DMS 273 treated with DMSO at 0.1 percent for 48 hours (cell line): ENCODE measurements at places on chromosomes 12 and 14.
A peak's percentile ranks its signal among the peaks of the same experiment; 100 is the strongest.

- no peak for DNase-seq
Observed at GRCh38 chr14:79734151-79734550, 477.2 kb downstream of the DIO2 start.

DNA sequence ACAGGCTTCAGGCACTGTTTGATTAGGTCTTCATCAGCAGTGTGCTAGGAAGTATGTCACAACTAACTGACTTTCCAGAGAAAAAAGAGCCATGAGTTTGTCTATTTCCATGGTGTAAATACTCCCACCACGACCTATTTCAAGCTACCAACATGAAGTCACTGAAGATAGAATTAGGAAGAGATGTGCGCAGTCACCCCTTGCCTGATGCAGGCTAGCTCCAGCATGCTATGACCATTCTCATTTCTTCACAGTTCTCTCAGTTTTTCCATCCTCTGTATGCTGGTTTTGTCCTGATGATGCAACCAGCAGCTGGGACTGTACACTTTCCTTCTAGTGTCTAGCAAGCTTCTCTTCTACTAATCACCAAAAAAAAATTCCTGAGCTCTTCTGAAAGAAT lies 191.6 kb upstream of the NUDT4 start:
- no peak for DNase-seq

- DNase-seq, result no peak
Observed at GRCh38 chr14:94660306-94660946, 48.2 kb downstream of the SERPINA3 start.

DNA sequence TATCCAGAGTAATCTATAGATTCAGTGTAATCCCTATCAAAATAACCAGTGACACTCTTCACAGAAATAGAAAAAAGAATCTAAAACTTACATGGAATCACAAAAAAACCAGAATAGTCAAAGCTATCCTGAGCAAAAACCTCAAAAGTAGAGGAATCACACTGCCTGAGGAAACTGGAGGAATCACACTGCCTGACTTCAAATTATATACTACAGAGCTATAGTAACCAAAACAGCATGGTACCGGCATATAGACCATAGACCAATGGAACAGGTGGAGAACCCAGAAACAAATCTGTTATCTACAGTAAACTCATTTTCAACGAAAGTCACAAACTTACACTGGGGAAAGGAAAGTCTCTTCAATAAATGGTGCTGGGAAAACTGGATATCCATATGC lies 244.0 kb downstream of the FUT8 start:
- no peak for DNase-seq

GRCh38 chr14:101087614-101088394 lies 184.3 kb upstream of the RTL1 start:
- no peak for DNase-seq

GRCh38 chr12:49092086-49092815 lies 2.4 kb downstream of the DHH start:
- DNase-seq, result no peak

- no peak for DNase-seq
Observed at GRCh38 chr12:94010307-94010706, 138.1 kb upstream of the PLXNC1 start.

DNA sequence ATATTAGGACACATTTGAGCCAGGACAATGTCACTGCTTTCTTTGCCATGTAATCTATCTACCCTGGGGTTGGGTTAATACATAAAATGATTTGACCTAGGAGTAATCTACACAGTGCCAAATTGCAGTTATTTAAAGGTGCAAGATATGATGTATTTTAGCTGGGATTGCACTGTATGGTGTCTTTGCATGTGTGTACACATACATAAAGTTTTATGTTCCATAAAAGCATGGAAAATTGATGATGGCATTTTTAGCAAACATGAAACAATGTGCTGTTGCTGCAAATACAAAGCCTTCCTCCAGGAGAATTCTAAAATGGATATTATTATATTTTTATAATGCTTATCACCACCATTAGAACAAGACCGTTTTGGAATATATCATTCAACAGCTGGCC lies 24.0 kb upstream of the PLBD1 start:
- DNase-seq, result no peak

GRCh38 chr14:99568567-99569560 lies 35.1 kb downstream of the CCDC85C start:
- DNase-seq, result no peak

DNA sequence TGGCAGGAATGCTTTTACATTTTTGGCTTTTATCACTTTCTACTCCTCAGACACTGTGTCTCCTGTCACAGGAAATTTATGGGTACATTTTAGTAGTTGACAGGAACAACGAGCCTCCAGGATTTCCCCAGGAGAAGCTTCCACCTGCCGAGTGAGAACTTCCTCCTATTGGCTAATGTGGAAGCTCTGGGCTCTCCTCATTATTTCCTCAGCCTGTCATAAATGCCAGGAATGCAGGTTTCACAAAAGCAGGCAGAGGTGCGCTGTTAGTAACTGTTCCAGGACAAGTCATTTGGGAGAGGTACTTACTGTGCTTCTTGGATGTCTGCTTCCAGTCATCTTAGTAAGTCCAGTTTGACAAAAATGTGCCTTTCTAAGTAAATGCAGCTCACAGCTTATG lies 19.1 kb upstream of the DCP1B start:
- no peak for DNase-seq

GRCh38 chr12:113857371-113857770 lies 108.8 kb downstream of the RBM19 start:
- DNase-seq, result no peak

DNA sequence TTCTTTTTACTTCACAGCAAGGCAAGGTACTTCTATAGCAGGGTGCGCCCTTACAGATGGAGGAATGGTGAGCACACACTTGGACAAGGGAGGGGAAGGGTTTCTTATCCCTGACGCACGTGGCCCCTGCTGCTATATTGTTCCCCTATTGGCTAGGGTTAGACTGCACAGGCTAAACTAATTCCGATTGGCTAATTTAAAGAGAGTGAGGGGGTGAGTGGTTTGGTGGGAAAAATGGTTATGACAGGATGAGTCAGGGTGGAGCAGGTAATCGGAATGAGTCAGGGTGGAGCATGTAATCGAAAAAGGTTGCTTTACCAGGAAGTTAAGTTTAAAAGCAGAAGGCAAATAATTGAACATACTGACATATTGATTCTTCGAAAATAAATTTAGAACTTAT lies 23.7 kb upstream of the RAB21 start:
- no peak for DNase-seq

- no peak for DNase-seq
Observed at GRCh38 chr12:20415028-20415427, 46.7 kb downstream of the PDE3A start.

DNA sequence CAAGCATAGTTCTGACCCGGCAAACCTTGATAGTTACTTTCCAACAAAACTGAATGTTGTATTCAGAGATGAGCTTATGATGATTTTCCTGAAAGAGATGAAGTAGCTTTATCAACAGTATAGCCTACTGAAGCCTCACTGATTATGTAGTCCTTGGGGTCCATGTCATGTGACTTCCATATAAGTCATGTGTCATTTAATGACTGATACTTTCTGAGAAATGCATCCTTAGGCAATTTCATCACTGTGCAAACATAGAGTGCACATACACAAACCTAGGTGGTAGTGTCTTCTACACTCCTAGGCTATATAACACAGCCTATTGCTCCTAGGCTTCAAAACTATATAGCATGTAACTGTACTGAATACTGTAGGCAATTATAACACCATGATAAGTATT lies 28.5 kb upstream of the TUBA1C start:
- no peak for DNase-seq

DNA sequence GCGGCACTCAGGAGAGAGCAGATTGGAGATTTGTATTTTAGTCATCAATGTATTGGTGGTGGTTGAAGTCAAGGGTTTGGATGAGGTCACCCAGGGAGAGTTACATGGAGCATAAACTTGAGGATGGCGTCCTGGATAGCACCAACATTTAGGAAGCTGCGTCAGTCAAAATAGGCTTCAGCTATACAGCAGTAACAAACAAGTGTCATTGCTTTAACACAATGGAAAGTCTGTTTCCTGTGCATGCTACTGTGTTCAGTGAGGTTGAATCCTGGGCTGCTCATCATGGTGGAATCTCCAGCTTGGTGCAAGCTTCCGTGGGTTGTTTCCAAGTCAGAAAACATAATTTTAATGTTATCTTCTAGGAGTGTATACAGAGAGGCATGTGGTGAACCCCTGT lies 180.4 kb downstream of the CFAP54 start:
- no peak for DNase-seq

GRCh38 chr12:112309797-112310196 lies 72.4 kb downstream of the HECTD4 start:
- no peak for DNase-seq

GRCh38 chr12:30850684-30851083 lies 75.9 kb upstream of the TSPAN11 start:
- DNase-seq, result no peak

GRCh38 chr12:69600804-69601203 lies 9.9 kb downstream of the LRRC10 start:
- DNase-seq, result no peak

- DNase-seq, result no peak
Observed at GRCh38 chr12:47234576-47235141, 154.9 kb upstream of the AMIGO2 start.

DNA sequence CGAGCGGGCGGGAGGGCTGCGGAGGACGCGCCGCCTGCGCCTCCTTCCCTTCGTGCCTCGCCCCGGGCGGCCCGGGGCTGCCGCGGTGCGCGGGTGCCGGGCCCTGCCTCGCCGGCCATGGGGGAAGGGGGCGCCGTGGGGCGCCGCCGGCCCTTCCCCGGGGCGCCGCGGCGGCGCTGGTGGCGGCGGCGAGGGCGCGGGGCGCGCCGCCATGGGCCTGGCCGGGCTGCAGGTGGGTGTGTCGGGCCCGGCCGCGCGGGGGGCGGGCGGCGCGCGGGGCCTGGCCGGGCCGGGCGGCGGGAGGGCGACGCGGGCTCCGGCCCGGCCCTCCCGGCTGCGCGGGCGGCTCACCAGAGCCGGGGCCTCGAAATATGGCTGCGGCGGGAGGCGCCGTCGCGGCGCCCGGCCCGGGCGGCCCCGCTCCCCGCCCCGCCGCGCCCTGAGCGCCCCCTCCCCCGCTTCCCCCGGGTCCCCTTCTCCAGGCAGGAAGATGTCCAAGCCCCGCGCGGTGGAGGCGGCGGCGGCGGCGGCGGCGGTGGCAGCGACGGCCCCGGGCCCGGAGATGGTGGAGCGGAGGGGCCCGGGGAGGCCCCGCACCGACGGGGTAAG lies 5.1 kb downstream of the KMT5A start:
- no peak for DNase-seq

GRCh38 chr12:40158592-40159111 lies 52.8 kb upstream of the SLC2A13 start:
- DNase-seq, result peak; percentile 35

DNA sequence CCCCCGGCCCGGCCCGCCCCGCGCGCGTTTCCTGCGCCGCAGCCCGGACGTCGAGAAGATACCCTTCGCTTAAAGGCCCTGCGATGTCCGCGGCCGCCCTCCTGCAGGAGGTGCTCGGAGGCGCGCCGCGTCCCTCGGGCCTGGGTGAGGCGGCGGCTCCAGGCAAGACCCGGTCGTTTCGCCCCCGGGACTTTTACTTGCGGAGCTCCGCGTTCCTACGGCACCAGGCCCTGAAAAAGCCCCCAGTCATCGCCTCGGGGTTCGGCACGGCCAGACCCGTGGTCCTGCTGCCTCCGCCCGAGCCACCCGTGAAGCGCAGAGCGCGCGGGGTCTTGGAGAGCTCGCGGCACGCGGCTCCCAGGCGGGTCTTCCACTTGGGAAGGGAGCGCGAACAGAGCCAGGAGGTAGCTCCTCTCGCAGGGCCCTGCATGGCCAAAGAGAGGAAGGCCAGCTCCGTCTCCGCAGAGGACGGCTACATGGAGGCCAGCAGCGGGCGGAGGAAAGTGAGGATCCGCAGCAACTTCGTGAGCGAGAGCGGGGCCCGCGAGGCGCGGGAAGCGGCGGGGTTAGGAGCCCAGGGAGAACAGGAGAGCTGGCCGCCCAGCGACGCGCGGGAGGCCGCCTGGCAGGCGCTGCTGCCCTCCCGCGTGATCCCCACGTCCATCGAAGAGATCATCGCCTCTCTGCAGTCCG lies 26.9 kb downstream of the TTC6 start:
- no peak for DNase-seq

GRCh38 chr12:46787496-46788055 lies 38.2 kb downstream of the SLC38A4 start:
- DNase-seq, result no peak

DNA sequence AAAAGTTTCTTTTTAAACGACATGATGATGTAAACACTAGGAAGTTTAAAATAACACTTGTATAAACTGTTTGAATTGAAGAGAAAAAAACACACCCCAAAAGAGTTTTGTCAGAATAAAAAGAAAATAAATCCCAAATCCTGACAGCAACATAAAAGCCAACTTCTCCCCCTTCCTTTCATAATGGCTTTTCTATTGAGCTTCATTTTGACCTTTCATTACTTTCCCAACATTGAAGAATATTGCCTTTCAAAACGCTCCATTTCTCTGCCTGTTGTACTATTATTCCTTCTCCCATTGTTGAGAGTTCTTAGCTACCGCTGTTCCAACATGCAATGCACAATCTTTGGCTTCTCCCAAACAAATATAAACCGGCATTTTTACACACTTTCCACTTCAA lies 448.5 kb downstream of the BCAT1 start:
- no peak for DNase-seq

DNA sequence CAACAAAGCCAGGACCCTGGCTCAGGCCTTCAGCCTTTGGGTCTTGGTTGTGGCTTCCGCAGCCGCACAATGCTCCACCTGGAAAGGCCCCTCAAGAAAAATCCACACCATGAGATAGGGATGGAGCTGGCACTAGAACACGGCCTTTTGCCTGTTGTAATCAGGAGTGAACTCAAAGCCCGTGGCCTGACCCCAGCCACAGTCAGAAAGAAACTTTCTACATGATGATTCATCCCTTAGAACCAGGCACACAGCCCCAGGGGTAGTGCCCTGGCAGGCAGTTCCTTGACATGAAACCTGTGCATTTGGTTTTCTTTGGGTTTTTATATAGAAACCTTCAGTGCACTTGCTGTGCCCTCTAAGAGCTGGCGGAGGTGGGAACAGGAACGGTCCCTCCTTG lies 5.1 kb downstream of the CLMN start:
- DNase-seq, result no peak

DNA sequence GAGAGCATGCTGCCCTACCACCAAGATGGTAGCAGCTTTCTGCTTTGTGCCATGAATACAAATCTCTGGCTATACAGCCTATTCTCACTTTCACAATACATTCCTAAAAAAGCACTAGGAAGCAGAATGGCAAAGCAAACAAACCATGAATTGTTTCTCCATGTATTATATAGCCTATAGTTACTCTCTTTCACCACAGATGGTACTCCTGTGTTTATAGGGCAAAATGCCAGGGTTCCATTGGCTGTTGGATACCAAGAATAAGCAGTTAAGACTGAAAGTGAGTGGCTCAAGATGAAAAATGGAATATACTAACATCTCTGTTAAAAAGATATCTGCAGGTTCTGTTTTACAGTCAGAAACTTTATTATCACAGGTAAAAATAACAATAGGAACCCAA lies 11.1 kb downstream of the ARF3 start:
- DNase-seq, result no peak

DNA sequence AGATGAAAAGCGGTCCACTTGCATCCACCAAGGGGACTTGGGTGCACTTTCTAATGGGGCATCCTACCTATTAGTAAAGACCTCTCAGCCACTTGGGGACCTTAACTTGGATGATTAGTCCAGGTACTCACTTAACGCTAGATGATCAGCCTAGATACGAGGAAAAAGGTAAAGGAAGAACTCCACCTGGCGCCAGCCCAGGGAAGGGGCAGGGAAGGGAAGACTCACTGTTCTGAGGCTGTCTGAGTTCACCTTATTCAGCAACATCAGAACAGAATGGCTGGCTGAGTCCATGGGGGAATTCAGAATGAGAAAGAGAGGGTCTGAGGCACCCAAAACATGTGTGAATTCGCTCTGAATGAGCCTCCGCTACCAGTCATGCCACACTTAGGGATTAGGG lies 7.1 kb downstream of the IL22 start:
- DNase-seq, result no peak
